ENCODE measurements at places on chromosomes 12 and 14. TPM values are rescaled to one million over a fixed set of nuclear protein-coding genes. Genes with fewer than 3 reads are reported as not detected.
A peak's percentile ranks its signal among the peaks of the same experiment; 100 is the strongest.

DNA sequence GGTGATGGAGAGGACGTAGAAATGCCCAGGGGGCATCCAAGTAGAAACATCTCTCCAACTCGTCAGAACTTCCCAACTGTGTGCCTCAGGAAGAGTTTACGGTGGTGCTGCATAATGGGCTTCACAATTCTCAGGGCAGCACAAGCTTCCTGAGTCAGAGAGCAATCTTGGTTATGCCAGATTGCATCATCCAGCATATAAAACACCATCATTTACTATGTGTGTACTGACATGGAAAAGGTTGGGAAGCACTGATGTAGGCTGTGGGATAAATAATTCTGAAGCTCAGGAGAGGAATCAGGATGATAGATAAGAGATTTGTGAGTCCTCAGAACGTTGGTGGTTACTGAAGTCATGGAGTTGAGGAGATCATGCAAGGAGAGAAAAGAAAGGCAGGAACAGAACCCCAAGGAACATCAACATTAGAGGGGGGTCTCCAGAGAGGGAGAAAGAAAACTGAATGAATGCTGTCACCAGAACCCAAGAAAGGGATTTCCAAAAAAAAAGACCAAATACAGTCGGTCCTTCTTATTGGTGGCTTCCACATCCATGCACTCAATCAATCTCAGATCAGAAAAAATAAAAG is 4.7 kb upstream of the NCKAP5L start:
- no peaks in the 10 kb centered on the region for H3K36me3 ChIP-seq
- H3K4me3 ChIP-seq, result no peak overlapping the region
- no peaks in the 10 kb centered on the region for H3K27me3 ChIP-seq
- H3K4me1 ChIP-seq, result peaks cover 7% of the 10 kb centered on the region

GRCh38 chr12:13368971-13369370 is 172.4 kb downstream of the EMP1 start:
- H3K27me3 ChIP-seq, result no peaks in the 10 kb centered on the region
- no peak for DNase-seq
- no peaks in the 10 kb centered on the region for H3K36me3 ChIP-seq
- H3K4me1 ChIP-seq, result no peaks in the 10 kb centered on the region
- H3K4me3 ChIP-seq, result no peak overlapping the region

- H3K4me3 ChIP-seq, result no peak overlapping the region
- H3K27ac ChIP-seq, result no peak overlapping the region
These were observed 85.4 kb downstream of the PTCSC3 start for GRCh38 chr14:36091096-36091495.

- no peak for DNase-seq
- H3K36me3 ChIP-seq, result no peaks in the 10 kb centered on the region
- H3K27ac ChIP-seq, result no peak within 1 kb of the TSS
- H3K4me1 ChIP-seq, result no peaks in the 10 kb centered on the region
- H3K4me3 ChIP-seq, result no peak within 1 kb of the TSS
These were observed at the start of gene GPRC5D for GRCh38 chr12:12952036-12952435. TSS of gene GPRC5D (minus strand) at chr12:12952170. CDS start at chr12:12950384, 1,786 bp downstream.

Gene KERA
- not detected for total RNA-seq

DNA sequence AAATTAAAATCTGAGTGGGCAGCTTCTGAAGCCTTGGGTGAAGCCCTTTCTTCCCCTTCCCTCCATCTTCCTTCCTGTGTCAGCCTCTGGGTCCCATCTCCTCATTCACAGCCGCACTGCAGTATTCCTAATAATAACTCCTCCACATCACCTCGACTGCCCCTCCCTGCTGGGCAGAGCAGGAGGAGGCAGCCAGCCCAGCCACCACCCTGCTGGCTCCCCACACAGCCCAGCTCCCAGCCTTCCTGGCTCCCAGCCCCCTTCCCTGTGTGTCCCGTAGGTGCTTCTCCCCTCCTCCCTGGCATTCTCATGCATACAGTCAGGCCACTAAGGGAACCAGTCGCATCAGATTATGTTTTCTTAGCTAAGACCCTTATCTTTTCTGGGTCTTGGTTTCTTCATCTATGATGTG is 3.7 kb downstream of the IFFO1 start:
- H3K27ac ChIP-seq, result no peak overlapping the region
- peaks cover 65% of the 10 kb centered on the region for H3K4me1 ChIP-seq
- H3K4me3 ChIP-seq, result no peak overlapping the region
- H3K27me3 ChIP-seq, result no peaks in the 10 kb centered on the region

GRCh38 chr14:99266181-99267178 is 5.5 kb downstream of the BCL11B start:
- H3K4me3 ChIP-seq, result no peak overlapping the region
- peaks cover 7% of the 10 kb centered on the region for H3K4me1 ChIP-seq
- peaks cover 48% of the 10 kb centered on the region for H3K27me3 ChIP-seq
- H3K36me3 ChIP-seq, result no peaks in the 10 kb centered on the region
- H3K27ac ChIP-seq, result no peak overlapping the region
- peak; percentile 64 for DNase-seq

Gene NXPH4
- total RNA-seq, result not detected

DNA sequence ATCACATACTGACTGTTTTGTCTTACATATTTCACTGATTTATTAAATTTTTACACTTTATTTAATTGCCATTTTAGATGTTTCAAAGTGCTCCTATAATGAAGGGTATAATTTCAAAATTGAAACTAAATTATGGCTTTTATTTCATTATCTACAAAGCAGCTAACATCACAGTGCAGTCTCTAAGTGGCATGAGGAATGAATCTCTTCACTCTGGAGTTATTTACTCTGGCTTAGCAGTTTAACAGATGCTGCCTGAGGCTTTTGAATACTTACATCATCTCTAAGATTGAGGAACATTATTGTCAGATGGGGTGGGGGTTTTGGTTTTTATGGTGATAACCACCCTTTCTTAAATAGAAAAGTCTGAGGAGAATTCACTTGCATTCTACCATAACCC is 386.4 kb downstream of the TRHDE start:
- no peak overlapping the region for H3K4me3 ChIP-seq
- DNase-seq, result no peak

Gene STON2
- total RNA-seq, result not detected

- H3K4me1 ChIP-seq, result no peaks in the 10 kb centered on the region
- H3K27ac ChIP-seq, result no peak overlapping the region
- DNase-seq, result no peak
- no peaks in the 10 kb centered on the region for H3K27me3 ChIP-seq
- H3K36me3 ChIP-seq, result no peaks in the 10 kb centered on the region
These were observed 16.1 kb upstream of the IFNG start for GRCh38 chr12:68175557-68176061.

Gene RPL10L
- not detected for total RNA-seq

Gene PPFIA2
- not detected for total RNA-seq

- no peaks in the 10 kb centered on the region for H3K27me3 ChIP-seq
- peaks cover 15% of the 10 kb centered on the region for H3K36me3 ChIP-seq
- H3K4me3 ChIP-seq, result no peak overlapping the region
- DNase-seq, result no peak
These were observed 4.4 kb upstream of the SMIM41 start for GRCh38 chr12:52074971-52075724.

Gene MIPOL1
- 31.3 TPM for total RNA-seq
